ENCODE measurements at places on chromosomes 5 and 9. TPM values are rescaled to one million over a fixed set of nuclear protein-coding genes. Genes with fewer than 3 reads are reported as not detected.

- no peak for DNase-seq
Observed at GRCh38 chr5:2023196-2023595, 140.5 kb upstream of the IRX4 start.

- DNase-seq: no peak
Observed at GRCh38 chr9:137235424-137236237, 4.9 kb downstream of the SLC34A3 start.

- no peak for DNase-seq
Observed at GRCh38 chr9:126885131-126885641, 24.7 kb downstream of the ZBTB34 start.

CDC20B gene
- total RNA-seq: not detected

DNA sequence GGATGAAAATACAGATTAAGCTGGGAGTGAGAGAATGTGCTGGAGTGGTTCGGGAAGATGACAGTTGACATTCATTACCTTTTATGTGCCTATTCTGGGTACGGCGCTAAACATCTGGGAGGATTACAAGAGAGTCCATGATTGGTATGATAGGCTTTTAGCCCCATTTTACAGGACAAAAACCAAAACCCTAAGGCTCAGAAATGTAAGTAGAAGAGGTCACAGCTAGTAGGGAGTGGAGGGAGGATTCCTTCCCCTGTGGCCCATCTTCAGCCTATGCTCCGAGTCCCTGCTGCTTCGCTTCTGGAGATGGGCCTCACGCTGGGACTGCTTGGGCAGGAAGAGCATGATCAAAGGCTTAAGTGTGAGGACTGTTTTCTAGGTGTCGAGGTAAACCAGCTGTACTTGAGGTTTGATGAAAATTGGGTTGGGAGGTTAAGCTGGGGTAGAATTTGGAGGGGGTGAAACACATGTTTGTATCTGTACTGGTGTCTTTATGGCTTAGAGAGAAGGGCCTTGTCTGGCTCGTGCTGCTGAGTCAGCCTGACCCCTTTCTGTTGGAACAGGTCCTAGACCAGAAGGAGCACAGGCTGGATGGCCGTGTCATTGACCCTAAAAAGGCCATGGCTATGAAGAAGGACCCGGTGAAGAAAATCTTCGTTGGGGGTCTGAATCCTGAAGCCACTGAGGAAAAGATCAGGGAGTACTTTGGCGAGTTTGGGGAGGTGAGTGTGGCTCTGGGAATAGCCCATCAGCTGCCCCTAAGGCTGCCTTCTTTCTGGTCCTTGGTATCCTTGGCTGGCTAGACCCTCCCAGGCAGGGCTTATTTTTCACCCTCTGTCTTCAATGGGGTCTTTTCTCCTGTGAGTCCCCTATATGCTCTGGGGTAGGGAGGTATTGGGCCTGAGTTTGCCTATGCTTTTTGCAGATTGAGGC lies 2.1 kb downstream of the HNRNPAB start:
- DNase-seq: peak; percentile 19

- DNase-seq: no peak
Observed at GRCh38 chr9:124708074-124708473, 63.0 kb downstream of the NR6A1 start.

DNA sequence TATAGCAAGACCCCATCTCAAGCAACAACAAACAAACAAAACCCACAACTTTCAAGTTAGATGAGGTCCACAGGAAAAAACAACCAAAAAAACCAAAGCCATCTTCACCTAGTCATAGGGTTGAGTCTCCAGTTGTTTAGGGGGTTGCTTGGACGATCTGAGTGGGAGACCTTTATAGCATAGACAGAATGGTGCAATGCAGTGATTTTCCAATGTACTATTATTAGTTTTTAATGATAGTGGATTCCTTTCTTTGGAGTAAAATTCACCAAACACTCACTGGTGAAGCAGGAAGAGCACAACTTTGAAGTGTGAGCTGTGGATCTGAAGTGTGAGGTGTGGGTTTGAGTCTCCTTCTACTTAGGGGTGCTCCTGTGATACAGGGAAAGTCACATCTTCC lies 67.0 kb upstream of the KLF9 start:
- DNase-seq: no peak

DNA sequence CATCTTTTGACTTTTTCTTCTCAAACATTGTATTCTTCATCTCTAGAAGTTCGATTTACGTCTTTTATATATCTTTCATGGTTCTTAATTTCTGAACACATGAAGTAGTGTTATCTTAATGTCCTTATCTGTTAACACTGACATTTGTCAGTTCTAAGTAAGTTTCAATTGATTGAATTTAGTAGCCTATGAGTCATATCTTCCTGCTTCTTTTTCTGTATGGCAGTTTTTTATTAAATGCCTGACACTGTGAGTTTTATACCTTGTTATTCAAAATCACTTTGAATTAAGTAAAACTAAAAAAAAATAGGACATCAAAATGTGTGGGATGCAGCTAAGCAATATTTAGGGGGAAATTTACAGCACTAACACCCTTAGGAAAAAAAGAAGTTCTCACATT lies 707.0 kb upstream of the ACO1 start:
- DNase-seq: no peak

DNA sequence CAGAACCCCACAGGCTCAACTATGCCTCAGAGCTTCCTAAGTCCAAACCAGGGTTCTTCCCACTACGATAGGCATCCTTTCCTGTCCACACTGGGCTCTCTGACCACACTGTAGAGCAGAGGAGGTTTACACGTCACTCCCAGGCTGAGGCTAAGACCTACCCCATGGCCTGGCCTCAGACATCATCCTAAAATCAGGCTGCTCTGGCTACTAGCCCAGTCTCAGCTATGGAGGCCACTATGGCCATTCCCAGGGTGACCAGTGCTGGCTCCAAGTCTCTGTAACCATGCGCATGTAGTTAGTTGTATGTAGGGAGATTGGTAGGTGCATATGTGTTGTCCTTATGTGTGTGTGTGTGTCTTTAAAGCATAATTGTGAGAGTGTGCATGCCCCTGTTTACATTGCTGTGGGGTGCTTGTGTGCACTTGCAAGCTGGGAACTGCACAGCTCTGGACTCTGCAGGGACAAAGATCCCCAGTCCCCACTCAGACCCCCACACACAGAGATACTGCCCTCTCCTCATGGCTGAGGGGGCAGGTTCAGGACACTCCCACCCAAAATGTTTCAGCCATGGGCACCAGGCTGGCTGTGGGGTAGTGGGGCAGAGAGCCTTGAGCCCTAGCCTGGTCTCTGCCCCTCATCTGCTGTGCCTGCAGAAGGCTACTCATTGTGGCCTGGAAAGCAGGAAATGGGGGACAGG lies 12.3 kb downstream of the PDLIM4 start:
- DNase-seq: no peak

SPRY4 gene
- total RNA-seq: 18.0 TPM

DNA sequence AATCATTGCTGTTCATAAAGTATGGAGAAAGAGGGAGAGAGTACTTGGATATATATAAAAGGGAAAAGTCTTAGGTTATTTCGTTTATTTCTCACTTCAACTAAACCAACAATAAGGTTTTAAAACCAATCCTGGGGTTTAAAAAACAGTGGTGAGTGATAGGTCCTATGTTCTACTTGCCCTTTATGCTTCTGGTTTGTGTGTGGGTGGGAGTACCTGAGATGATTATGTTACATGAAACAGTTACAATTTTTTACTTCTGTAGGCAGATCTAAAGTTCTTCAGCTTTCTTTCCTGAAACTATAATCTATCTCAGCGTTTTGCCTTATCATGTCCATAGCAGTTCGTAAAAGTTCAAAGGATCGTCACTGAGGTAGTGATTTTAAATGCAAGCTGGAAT lies 49.2 kb downstream of the STX17 start:
- DNase-seq: no peak

DNA sequence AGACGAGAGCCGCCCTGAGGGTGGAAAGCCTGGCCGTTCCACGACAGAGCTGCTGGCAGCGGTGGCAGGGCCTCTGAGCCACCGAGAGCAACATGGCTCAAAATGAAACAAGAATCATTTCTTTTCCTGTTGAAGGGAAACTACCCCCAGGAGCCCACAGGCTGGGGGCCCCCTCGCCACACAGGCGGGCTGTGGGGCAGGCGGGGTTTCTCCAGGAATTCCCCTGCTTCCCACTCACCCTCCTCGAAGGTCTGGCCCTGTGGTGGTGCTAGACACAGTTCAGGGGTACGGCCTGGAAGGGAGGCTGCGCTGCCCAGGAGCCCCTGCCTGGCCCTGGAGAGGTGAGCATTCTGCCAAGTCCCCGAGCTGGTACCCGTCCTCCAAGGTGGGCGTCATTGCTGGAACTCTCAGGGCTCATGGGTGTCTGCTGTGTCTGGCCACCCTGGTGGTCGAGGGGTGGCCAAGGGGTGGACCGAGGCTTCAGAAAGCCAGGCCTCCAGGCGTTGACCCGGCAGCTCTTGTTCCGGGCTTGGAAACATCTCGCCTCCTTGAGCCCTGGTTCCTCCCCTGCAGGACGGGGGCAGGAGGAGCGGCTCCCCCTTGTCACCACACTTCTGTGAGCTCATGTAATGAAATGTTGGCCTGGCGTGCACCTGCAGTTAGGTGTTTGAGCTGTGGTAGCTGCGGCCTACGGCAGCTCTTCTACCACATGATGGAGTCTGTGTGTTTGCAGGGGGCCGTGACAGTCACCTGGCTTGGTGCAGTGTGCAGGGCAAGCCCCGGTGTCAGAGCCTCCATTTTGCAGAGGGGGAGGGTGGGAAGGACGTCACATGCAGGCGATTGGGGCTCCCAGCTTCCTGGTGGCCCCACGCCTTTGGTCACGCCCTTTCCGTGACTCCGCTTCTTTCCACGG lies 65.3 kb downstream of the RXRA start:
- DNase-seq: no peak

FOXD4L5 gene
- not detected for total RNA-seq

DNA sequence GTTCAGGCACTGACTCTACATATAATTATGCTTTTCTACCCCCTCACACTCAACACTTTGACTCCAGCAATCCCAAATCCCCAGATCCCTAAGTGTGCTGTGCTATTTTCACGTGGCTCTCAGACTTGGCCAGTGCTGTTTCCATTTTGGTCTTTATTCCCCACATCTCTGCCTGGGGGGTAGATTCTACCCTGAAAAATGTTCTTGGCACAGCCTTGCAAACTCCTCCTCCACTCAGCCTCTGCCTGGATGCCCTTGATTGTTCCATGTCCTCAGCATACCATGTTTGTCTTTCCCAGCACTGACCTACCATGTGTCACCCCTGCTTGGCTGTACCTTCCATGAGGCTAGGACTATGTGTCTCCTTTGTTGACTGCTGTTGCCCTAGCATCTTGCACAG lies 43.0 kb downstream of the FXN start:
- no peak for DNase-seq

CYLC2 gene
- total RNA-seq: not detected

- no peak for DNase-seq
Observed at GRCh38 chr9:35526087-35526801, 36.3 kb downstream of the RUSC2 start.

DNA sequence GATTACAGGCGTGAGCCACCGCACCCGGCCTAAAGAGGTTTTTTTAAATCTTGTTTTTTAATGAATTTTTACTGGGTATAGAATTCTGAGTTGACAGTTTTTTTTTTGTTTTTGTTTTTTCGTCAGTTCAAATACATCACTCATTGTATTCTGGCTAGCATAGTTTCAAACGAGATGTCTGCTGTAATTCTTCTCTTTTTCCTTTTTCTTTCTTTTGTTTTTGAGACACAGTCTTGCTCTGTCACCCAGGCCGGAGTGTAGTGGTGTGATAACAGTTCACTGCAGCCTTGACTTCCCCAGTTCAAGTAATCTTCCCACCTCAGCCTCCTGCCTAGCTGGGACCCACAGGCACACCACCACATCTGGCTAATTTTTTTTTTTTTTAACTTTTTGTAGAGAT lies 2.2 kb upstream of the PRRT1B start:
- DNase-seq: no peak

- no peak for DNase-seq
Observed at GRCh38 chr5:109916481-109917153, 226.9 kb downstream of the MAN2A1 start.

DNA sequence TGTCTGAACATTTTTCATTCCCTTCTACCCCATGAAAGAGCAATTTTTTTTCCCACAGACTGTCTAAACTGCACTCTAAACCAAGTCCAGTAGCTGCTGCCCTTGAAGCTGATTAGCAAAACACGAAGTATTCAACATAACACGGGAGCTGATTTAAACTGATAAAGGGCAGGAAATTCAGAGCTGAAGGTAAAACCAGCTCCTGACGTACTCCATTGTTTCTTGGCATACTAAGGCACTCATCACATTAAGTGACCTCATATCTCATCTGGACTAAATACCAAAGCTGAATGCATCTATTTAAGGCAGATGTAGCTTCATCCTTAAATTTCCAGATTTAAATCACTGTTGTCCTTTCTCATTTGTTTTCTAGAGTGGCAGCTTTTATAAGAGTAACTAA lies 12.0 kb downstream of the GDF9 start:
- no peak for DNase-seq

TRAF1 gene
- total RNA-seq: 4.9 TPM

- no peak for DNase-seq
Observed at GRCh38 chr5:168734620-168735300, 155.6 kb upstream of the PANK3 start.

GRCh38 chr9:91949946-91950664 lies at the start of gene ROR2:
ROR2 (minus strand) TSS chr9:91950228.
- peak; percentile 70 for DNase-seq

Measured in breast epithelium (tissue), 4 donors.